ENCODE measurements at places on chromosomes 5 and 9. TPM values are rescaled to one million over a fixed set of nuclear protein-coding genes. Genes with fewer than 3 reads are reported as not detected.
A peak's percentile ranks its signal among the peaks of the same experiment; 100 is the strongest.

Gene PCDHB4
- polyA plus RNA-seq, result 3.1 TPM

DNA sequence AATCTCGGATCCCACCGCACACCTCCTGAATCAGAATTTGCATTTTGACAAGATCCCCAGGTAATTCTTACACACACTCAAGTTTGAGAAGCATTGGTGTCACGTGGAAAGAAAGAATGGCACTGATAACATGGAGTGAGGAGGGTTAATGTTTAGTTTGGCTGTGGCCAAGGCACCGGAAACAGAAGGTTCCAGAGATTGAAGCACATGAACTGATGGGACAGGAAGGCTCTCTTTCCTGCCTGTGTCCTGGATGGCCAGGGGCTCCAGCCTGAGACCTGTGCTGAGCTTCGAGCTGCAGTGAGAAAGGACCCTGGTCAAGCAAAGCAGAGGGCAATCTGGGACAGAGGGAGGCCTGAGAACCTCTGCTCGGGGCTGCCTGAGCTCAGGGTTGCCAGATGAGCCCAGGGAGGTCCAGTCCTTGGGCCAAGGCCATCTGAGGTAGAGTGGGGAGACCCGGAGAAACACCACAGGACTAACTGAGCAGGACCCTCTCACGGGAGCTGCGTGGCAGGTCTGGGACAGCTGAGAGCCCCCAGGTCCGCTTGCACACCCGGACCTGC, 27.3 kb downstream of the AFAP1L1 start:
- DNase-seq, result no peak

GRCh38 chr5:20032896-20033295, 44.9 kb upstream of the CDH18 start:
- no peak for DNase-seq

DNA sequence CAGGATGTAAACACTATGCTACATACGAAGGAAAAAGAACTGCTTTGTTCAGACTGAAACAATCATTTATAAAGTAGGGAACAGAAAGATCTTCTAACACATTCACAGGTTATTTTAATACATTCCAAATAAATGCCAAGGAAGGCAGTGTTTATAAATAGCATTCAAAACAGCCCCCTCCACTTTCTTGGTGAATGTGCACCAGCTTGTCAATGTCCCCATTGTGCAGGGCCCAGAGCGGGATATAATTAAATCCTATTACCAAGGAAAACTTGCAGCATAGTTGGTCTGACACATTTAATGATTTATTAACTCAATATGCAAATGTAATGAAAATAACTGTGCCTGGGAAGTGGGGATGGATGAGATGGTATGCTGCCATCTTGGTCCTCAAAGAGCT, 135.9 kb upstream of the RAD23B start:
- DNase-seq, result no peak

DNA sequence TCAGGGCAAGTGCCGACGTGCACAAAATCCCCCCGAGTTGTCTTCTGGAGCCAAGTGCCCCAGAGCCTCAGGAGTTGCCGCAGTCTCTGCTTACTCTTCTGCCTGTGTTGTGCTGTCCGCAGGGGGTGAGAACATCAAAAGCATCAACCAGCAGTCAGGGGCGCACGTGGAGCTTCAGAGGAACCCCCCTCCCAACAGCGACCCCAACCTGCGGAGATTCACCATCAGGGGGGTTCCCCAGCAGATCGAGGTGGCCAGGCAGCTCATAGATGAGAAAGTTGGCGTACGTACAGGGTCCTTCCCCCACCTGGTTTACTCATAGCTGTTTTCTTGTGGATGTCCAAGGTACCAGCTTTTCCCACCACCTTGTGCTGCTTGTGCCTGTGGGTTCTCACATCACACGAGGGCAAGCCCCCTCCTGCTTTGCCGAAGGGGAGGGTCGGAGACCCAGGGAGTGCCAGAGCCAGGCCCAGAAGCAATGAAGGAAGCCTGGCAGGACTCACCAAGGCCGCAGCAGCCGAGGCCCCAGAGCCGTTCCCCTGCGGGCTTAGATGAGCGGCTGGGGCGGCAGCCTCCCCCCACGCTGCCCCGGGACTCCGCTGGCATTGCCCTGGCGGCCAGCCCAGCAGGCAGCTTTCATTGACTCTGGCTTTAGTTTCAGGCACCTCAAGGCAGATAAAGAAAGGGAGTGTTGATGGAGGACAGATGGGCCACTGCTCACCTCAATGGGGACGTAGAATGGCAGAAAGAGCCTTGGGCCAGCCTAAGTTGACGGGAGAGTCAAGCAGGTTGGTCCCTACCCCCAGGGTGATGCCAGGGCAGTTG, 33.7 kb upstream of the PRDM12 start:
- DNase-seq, result no peak

- DNase-seq, result peak; percentile 9
Observed at GRCh38 chr5:90558344-90559192, at the start of gene ADGRV1. ADGRV1 (plus strand) TSS chr5:90558797; CDS start chr5:90558896, 99 bp downstream.

DNA sequence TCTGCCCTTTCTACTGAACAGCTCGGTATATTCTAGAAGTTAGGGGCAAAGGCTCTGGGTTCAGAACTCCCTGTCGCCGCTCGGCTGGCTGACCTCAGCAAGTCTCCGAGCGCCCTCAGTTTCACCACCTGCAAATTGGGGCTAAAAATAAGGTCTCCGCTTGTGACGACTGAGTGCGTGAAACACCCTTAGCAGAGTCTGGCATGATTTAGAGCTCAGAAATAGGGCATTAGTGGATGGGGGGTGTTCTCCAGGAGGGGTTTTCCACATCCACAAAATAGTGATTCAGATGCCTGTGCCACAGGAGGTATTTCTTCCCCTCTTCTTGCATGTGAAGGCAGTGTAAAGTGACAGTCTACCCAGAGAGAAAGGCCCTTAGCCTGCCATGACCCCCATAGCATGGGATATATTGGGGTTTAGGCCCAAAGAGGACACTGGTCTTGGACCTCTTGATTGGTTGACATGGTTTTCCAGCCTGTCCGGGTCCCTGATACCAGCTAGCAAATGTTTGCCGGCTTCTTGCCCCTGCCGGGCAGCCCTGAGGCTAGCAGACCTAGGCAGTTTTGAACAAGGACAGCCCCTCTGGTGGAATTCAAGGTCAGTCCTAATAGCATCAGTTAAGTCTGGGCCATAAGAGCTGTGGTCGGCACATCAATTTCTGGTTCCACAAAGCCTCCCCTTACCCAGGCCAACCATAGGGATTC, 1.4 kb downstream of the ERGIC1 start:
- no peak for DNase-seq

Gene IFNK
- polyA plus RNA-seq, result not detected

- no peak for DNase-seq
Observed at GRCh38 chr9:89179540-89179894, 899 bp upstream of the SHC3 start.

GRCh38 chr5:515273-515836, 8.9 kb downstream of the SLC9A3 start:
- DNase-seq, result no peak

Gene PAXX
- 23.9 TPM for polyA plus RNA-seq

GRCh38 chr9:32399110-32399815, 14.8 kb downstream of the ACO1 start:
- no peak for DNase-seq

GRCh38 chr5:165139262-165139661, 1633.8 kb downstream of the MAT2B start:
- no peak for DNase-seq

DNA sequence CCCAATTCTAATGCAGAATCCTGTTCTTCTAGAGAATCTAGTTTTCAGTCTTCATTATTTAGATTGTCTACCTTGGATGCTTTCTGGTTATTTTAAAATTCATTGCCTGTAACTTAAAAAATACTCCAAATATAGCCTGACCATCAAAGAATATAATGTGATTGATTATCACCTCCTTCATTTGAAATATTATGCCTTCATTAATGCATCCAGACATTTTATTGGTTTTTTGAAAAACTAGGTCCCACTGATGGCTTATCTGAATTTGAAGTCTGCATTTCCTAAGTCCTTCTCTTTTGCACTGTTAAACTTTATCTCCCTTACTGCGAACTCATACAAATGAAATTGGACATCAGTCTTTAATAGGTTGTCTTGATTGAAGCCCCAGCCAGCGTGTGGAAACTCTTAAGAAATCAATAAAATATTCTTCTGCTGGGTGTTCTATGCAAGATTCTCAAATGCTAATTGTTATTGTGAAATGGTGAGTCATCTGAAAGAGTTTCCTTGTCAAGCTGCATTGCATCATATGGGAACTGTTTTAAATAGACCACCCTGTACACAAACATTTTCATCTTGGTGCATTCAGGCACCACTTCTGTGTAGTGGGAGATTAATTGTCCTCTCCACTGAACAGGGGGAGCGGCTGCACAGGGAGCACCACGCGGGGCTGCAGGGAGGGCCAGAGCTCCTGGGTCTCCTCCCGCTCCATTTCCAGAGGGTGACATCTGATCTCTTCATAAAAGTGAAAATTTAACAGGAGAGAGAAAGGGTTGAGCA, 92.3 kb upstream of the FANCC start:
- no peak for DNase-seq

DNA sequence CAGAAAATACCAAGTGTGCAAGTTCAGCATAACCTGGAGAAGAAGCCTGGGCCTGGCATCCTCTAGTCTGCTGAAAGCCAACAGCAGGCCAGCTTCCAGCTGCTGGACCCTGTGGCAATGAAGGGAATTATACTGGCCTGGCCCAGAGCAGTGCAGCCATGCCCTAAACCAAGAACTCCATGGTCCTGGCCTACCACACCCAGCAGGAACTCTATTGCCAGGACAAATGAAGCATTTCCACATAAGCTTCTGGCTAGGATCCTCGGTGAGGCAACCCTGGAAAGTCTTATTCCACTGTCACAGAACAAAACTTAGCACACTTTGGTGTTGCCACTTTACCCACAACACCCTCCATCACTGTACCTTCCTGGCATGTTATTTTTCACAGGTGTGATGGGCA, 35.5 kb downstream of the CDK5RAP2 start:
- DNase-seq, result no peak

- no peak for DNase-seq
Observed at GRCh38 chr9:95211028-95211427, 106.5 kb downstream of the FANCC start.

DNA sequence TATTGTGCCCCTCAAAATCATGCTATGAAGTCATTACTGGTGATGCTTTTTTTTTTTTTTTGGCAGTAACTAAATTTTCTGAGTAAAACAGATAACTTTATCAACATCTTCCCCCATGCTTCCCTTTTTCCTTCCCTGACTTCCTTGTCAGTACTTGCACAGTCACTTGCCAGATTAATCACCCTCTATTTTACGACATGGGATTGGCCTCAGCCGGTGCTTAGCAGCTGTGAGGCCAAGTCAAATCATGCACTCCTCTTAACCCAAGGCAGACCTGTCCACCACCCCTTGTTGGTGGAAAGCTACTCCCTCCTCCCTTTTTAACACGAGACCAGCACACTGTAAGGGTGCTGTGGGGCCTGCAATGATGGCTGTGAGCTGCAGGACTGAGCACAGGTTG, 118.0 kb upstream of the OTULINL start:
- DNase-seq, result no peak

Measured in hindlimb muscle (tissue), 1 donor.